ENCODE measurements at places on chromosomes 1 and 21.

DNA sequence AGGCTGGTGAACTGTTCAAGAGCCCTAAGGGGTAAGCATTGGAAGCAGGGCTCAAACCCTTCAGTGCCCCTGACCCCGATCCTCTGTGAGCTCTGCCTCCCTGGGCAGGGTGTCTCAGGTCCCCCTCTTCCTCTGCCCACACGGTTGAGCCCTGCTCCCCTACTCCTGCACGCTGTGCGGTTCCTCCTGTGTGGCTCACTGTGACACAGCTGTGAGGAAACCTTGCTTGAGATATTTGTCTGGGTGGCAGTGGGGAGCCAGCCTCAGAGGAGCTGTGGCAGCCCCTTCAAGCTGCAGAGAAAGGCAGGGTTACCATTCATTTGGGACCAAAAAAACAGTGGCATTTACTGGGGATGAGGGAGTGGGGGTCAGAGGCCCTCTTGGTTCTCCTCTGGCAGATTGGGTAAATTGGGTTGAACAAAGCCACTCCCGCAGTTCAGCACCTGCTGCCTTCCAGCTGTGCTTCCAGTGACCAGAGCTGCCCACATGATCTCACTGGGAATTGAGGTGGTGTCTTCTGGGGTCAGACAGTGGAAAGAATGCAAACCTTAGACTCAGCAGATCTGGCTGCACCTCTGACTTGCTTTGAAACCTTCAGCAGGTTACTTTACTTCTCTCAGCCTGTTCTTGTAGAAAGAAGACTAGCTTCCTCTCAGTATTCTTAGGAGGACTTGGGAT, 60.6 kb upstream of the CD1D start:
- no peak for DNase-seq

- DNase-seq: no peak
These were observed 74.6 kb downstream of the RBM11 start for GRCh38 chr21:14290576-14290975.

GRCh38 chr1:29162025-29162424, 19.7 kb downstream of the SRSF4 start:
- DNase-seq: no peak

- no peak for DNase-seq
These were observed 302.3 kb downstream of the BRINP3 start for GRCh38 chr1:190175320-190175719.

GRCh38 chr1:30877205-30877912, 31.2 kb downstream of the SDC3 start:
- DNase-seq: no peak

GRCh38 chr1:201096041-201096461, 16.2 kb downstream of the CACNA1S start:
- DNase-seq: no peak

DNA sequence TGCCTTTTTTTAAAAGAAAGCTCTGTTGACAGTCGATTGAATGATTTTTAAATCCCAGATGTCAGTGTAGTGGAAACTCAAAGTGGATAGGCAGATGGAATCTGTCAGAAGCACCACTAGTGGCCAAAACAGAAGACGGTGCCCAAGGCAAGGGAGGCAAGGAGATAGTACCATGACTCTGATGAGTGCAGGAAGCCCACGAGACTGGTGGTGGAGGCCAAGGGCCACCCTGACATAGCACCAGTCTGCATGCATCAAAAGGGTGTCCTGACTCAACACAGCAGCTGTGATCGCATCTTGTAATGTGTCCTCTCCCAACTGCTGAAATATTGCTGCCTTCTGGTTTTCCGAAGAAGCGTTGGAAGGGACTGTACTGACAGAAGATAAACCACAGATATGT, 124.1 kb upstream of the PAPPA2 start:
- DNase-seq: no peak

GRCh38 chr21:45551316-45551715, 9.1 kb upstream of the SLC19A1 start:
- no peak for DNase-seq

DNA sequence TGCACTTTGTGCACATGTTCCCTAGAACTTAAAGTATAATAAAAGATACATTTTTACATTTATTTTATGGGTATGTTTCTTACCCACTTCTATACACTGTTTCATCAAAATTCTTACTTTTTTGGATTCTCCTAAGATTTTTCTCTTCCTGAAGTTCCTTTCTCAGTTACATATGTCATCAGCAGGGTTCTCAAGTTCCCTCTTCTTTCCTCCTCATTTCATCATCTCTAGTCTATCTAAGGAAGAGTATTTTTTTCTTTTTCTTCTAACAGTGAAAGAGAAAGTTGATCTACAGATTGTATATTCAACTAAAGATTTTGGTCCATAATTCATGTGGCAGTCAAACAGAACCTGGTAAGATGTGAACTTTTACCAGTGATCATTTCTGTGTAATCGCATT, 41.2 kb upstream of the CYYR1 start:
- DNase-seq: no peak

DNA sequence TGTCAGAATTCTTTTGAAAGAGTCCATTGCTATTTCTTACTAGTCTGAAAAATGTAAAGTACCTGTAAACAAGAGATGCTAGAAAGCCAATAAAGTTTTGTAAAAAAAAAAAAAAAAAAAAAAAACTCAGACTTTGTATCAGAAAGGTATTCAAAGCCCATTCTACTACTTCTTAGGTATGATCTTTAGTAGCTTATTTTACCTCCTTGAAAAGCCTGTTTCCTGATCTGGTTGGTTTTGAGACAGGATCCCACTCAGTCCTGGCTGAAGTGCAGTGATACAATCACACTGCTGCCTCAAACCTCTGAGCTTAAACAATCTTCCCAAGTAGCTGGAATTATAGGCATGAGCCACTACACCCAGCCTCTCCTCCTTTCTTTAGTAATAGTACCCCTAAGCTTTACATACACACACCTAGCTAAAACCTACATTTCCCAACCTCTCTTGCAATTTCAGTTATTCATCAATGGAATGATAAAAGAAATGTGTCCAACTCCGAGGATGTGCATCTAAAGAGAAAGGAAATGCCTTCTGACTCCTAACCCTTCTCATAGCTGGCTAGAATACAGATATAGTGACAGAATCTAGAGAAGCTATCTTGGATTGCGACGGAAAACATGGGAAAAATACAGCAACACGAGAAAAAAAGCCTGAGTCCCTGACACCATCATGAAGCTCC, 30.6 kb downstream of the EPS15 start:
- no peak for DNase-seq

DNA sequence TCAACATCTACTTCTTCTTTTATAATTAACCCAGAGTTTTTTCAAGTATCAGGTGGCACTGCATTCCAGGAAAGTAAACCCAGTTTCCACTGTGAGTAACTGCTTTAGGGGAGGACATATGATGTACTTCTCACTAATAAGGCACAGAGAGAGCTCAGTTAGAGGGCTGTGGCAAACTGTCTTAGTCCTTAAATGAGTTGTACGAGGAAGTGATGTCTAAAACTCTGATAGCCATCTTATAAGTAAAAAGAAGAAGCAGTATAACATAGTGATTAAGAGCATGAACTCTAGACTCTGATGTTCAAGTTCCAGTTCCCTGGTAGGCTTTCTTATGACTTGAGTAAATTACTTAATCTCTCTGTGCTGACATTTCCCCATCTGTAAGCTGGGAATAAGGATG, 58.7 kb upstream of the PTGS2 start:
- no peak for DNase-seq

DNA sequence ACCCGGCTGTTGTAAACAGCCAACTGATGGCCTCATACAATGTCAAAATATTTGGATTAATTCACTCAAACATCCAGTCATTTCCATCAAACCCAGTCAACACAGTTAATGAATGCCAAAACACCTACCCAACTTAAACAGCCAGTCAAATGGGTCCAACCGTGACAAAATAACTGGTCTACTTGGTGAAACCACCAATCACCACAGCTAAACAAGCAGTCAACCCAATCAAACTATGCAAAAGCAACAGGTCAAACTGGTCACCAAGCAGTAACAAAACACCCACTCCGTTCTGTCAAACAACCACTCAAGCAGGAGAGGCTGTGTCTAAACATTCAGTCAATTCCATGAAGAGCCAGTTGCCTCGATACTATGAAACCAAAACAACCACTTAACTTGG, 119.2 kb downstream of the FOXD2 start:
- DNase-seq: no peak

- DNase-seq: no peak
These were observed 2.3 kb downstream of the ADGRB2 start for GRCh38 chr1:31761883-31762282.

DNA sequence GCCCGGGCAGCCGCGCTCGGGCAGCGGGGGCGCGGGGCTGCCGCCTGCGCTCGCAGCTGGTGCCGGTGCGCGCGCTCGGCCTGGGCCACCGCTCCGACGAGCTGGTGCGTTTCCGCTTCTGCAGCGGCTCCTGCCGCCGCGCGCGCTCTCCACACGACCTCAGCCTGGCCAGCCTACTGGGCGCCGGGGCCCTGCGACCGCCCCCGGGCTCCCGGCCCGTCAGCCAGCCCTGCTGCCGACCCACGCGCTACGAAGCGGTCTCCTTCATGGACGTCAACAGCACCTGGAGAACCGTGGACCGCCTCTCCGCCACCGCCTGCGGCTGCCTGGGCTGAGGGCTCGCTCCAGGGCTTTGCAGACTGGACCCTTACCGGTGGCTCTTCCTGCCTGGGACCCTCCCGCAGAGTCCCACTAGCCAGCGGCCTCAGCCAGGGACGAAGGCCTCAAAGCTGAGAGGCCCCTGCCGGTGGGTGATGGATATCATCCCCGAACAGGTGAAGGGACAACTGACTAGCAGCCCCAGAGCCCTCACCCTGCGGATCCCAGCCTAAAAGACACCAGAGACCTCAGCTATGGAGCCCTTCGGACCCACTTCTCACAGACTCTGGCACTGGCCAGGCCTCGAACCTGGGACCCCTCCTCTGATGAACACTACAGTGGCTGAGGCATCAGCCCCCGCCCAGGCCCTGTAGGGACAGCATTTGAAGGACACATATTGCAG, 3.0 kb downstream of the ARTN start:
- DNase-seq: no peak

- DNase-seq: no peak
These were observed 3.5 kb downstream of the SLC66A1 start for GRCh38 chr1:19315378-19316198.

GRCh38 chr1:243525085-243525487, 269.2 kb downstream of the SDCCAG8 start:
- DNase-seq: no peak

DNA sequence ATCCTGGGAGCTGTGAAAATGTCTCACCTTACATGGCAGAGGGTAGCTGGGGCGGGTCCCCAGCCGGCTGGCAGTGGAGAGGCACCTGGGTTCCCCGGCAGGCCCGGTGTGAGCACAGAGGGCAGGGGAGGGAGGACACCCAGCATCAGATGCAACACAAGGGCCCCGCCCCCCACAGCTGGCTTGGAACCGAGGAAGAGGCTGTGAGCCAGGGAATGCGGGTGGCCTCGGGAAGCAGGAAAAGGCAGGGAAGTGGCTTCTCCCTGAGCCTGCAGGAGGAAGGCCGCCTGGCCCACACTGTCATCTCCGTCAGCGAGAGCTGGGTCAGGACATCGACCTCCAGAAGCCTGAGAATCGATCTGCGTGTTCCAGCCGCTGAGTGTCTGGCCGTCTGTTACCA, 87.3 kb downstream of the SIK1 start:
- DNase-seq: no peak

DNA sequence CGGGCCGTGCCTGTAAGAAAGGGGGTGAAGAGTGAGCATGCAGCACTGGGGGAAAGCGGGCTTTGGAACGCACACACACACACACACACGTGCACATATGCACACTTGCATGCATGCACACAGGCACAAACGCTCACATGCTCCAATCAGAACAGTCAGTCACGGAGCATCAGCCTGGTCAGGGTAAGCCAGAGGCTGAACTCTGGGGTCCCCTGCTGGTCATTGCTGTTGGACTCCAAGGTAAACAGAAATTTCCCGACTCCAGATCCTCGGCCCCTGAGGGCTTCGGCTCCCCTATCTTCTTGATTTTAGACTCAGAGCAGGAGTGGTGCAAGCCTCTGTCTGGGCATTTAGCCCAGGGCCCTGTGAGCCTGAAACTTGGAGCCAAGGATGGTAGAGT, 54.2 kb downstream of the SYT2 start:
- no peak for DNase-seq

GRCh38 chr21:39694750-39695149, 50.2 kb upstream of the IGSF5 start:
- no peak for DNase-seq

DNA sequence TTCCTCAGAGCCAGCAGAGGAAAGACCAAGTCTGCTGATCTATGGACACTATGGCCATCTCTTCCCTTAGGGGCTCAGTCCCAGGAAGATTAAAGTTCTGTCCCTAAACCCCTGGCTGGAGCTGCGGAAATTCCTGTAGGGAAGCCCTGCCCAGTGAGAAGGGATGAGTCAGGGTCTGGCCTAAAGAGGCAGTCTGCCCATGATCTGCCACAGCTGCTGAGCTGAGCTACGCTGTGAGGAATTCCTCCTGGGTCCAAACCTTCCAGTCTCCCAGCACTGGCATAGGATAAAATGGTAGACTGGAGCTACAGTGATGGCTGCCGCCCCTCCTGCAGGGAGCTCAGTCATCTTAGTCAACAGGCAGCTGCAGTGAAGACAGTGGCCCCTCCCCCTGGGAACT, 213.7 kb downstream of the BRINP2 start:
- no peak for DNase-seq

GRCh38 chr1:201702936-201703335, 126.0 kb upstream of the IPO9 start:
- no peak for DNase-seq

- DNase-seq: no peak
These were observed 39.5 kb downstream of the CRB1 start for GRCh38 chr1:197307551-197307950.

- DNase-seq: no peak
These were observed 1.3 kb upstream of the CCSAP start for GRCh38 chr1:229344139-229344538.

- DNase-seq: no peak
These were observed 3.4 kb downstream of the CEP85 start for GRCh38 chr1:26237230-26237966.

GRCh38 chr1:235102993-235103411, 25.6 kb downstream of the TOMM20 start:
- DNase-seq: no peak

All from esophagus squamous epithelium (tissue), 5 donors.